ENCODE measurements at places on chromosomes 4 and X.

DNA sequence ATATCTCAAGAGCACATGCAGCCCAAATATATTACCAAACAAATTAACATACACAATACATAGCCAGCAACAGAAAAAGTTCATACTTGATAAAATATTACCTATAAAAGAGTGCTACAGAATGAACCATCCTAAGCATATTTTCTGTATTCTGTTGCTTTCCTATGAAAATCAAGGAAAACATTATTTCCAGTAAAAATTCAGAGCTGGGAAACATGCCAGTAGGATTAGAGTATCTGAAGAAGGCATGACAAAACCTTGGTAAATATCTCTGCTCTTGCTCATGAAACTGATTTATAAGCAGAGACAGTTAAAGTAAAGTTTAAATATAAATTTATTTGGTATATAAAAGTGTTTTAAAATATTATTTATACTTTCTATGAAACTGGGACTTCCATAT is 599.7 kb downstream of the ARAP2 start:
- DNase-seq, result no peak

GRCh38 chrX:96752781-96753180 is 68.1 kb downstream of the DIAPH2 start:
- DNase-seq, result no peak

- DNase-seq, result no peak
Measured at GRCh38 chrX:136447308-136447707, 40.4 kb upstream of the BRS3 start.

- DNase-seq, result no peak
Measured at GRCh38 chr4:73711989-73712388, 28.4 kb upstream of the CXCL8 start.

GRCh38 chrX:287670-288069 is 6.5 kb downstream of the PLCXD1 start:
- DNase-seq, result no peak

- no peak for DNase-seq
Measured at GRCh38 chr4:139734201-139734874, 68.7 kb downstream of the MGST2 start.

- no peak for DNase-seq
Measured at GRCh38 chr4:140156529-140157171, 2.7 kb upstream of the MAML3 start.

DNA sequence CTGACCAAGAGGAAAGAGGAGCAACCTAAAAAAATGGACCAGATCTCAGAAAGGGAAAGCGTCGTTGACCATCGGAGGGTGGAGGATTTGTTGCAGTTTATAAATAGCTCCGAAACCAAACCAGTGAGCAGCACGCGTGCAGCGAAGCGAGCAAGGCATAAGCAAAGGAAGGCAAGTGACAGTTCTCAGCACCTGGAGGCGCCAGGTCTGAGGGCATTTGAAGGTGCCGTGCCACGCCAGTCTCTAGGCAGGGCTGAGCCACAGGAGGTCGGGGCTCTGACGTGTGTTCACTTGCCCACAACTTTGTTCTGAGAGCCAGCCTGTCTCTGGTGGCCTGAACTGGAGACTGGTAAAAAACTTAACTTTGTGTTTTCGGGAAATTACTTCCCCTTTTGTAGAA is 59.7 kb downstream of the TNIP2 start:
- no peak for DNase-seq

GRCh38 chr4:165462009-165462408 is 83.2 kb downstream of the CPE start:
- DNase-seq, result no peak

GRCh38 chr4:74544655-74545361 is 99.9 kb downstream of the AREG start:
- no peak for DNase-seq

DNA sequence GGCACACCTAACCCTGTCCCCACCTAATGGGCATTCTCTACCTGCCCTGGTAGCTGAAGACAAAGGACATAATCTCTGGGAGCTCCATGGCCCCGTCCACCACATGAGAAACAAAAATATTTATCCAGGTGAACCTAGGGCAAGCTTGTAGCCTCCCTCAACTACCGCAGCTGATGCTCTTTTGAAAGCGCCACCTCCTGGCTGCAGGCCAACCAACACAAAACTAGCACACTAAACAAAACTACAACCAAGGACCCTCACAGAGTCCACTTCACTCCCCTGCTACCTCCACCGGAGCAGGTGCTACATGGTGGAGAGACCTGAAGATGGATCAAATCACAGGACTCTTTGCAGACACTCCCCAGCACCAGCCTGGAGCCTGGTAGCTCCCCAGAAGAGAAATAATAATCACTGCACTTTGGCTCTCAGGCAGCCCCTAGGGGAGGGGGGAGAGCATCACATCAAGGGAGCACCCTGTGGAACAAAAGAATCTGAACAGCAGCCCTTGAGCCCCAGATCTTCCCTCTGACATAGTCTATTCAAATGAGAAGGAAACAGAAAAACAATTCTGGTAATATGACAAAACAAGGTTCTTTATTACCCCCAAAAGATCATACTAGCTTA is 111.3 kb upstream of the ATP8A1 start:
- DNase-seq, result no peak

DNA sequence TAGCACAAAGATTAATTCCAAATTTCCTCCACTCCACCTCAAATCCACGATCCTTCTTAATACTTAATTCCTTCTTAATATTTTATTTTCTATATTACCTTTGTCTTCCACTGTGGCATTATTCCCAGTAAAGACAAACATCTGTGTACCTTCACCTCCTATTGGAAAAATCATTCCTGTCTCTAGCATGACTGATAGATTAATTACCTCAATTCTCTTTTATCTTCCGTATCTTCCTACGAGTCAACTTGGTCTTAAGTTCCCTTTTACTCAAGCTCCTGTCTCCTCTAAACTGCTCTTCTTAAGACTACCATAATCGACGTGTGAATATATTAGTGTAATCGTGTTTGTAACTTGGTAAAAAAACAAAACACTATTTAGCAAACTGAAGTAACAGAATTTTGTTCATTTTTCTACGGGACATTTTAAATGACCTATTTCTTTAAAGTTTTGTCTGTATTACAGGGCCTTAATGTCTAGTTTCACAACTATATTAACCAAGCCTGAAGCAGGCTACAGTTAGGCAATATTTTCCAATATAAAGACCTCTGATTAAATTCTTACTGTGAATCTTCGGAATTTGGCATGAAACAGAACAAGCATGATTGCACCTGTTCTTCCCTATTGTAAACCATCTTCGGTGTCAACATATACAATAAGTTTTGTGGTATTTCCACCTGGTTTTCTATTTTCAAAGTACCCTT is 1.1 kb upstream of the USP38 start:
- no peak for DNase-seq

DNA sequence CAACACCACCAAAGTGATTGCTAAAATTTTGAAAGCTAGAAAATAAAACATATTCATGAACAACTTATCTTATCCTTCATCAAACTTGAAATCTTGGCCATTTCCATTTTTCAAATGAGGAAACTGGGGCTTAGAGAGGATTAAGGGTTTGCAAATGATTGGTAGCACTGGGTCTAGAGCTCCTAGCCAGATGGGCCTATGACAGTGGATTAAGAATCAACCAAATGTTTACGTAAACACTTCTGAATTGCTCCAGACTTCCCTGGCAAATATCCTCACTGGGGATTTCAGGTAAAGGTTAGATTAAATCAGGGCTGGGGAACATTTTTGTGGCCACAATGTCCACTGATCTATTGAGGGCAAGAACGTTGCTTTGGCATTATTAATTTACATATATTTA is 241.2 kb downstream of the ANK2 start:
- no peak for DNase-seq
